Hematopoietic multipotent progenitor cell (in vitro differentiated cells): ENCODE measurements at places on chromosomes 5 and 9.

DNA sequence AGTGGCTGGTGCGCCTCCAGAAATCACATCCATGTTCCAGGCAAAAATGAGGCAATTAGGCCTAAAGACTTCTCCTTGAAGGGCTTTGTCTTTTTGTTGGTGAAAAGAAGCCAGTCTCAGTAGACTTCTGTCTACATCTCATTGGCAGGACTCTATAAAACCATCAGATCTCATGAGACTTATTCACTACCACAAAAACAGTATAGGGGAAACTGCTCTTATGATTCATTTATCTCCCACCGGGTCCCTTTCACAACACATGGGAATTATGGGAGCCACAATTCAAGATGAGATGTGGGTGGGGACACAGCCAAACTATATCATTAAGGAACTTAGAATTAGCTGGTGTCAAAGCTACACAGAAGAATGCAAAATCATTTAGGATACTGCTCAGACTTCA lies 77.7 kb upstream of the SNX2 start:
- DNase-seq, result no peak

DNA sequence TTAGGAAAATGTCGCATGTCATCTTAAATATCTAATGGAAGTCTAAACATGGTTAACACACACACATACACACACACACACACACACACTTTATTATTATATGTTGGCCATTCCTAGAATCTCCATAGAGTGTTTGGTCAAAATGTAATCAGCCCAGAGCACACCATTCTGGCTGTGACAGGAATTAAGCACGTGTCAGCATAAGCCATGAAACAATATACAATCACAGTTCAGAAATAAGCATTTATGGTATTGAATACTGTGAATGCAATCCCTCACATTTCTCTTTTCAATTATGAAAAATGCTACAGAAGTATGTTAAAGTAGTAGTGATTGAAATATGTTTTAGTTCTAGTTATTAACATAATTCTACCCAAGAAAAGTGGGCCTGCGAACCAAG lies 611.6 kb downstream of the PRELID2 start:
- no peak for DNase-seq

GRCh38 chr9:115591584-115591984 lies 473.6 kb upstream of the TNC start:
- DNase-seq, result peak; percentile 15

- DNase-seq, result peak; percentile 62
Measured at GRCh38 chr5:53425687-53426511, 54.5 kb upstream of the FST start.

GRCh38 chr5:11377896-11378295 lies 526.4 kb downstream of the CTNND2 start:
- no peak for DNase-seq

- DNase-seq, result no peak
Measured at GRCh38 chr9:120859361-120859760, 16.6 kb upstream of the PSMD5 start.

GRCh38 chr9:133331221-133331620 lies 4.8 kb downstream of the SURF6 start:
- DNase-seq, result no peak

DNA sequence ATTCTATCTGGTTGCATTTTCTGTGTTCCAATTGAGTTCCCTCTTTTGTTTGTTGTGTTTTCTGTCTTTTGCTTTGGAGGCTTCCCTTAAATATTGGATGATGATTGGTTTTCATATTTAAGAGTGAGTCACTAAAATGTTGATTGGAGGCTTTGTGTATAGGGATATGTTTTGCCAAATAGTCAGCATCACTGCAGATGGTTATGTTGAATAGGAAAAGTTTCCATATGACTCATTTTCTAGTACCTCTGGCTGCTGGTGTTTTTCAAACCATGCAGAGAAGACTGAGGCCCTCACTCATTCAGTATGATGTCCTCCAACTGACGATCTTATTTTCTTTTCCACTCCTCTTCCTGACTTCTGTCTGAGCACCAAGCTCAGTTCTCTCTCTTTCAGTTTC lies 1290.0 kb downstream of the EFNA5 start:
- DNase-seq, result no peak

- DNase-seq, result peak; percentile 94
Measured at GRCh38 chr9:120583958-120584369, 4.0 kb upstream of the CDK5RAP2 start.

- no peak for DNase-seq
Measured at GRCh38 chr5:143646961-143647360, 165.0 kb upstream of the HMHB1 start.
